ENCODE measurements at places on chromosomes 13 and 19.

- DNase-seq: no peak
These were observed 111.0 kb downstream of the B3GLCT start for GRCh38 chr13:31310786-31311185.

DNA sequence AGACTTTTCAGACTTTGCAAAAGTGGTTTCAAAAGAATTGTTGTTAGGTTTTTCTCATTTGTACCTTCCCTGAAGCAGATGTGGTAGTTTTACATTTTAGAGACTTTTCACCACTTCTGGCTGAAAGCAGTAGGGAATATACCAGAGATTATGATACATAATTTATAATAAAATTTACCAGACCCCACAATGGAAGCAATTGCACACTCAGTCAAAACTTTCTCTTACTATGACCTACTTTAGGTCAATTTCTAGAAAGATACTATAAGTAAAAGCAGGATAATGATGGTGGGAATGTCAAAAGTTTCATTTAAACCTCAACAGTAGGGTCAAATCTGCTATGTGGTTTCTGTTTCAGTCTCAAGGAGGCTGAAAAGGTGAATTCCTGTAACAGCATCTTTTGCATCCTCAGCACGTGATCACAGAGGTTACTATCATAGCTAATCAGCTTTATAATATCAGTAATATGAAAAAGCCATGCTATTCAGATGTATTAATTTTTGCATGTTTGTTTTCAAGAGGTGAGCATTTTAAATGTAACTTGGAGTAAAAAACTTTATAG lies 26.9 kb downstream of the PCCA start:
- DNase-seq: no peak

- no peak for DNase-seq
These were observed 278.8 kb downstream of the TSHZ3 start for GRCh38 chr19:31070146-31071065.

GRCh38 chr13:33224686-33225085 lies 60.9 kb downstream of the STARD13 start:
- DNase-seq: no peak

DNA sequence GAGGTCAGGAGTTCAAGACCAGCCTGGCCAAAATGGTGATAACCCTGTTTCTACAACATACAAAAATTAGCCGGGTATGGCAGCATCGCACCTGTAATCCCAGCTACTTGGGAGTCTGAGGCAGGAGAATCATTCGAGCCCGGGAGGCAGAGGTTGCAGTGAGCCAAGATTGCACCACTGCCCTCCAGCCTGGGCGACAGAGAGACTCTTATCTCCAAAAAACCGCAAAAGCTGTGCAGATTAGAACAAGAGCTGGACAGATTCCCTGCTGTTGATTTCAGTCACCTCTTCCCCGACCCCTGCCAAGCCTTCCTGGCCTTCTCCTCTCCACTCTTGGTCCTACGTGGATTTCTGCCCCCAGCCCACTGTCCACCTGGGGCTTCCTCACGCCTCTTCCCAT lies 8.3 kb downstream of the CAMSAP3 start:
- DNase-seq: no peak

DNA sequence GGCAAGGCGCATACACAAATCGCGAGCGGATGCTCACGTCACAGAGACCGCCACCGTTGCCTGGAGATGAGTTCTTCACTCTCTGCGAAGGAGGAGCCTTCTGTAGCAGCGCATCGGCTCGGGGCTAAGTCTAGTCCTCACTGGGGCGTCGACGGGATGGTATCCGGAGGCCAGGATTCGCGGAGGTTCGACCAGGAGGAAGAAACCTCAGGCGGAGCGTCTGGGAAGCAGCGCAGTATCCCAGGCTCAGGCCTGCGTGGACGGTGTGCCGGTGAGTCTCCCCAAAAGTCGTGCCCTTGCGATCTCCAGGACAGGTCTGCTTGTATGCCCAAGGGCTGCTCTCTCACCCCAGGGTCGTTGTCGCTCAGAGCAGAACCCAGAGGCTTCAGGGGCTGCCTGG lies 40.4 kb downstream of the ZNF146 start:
- DNase-seq: no peak

DNA sequence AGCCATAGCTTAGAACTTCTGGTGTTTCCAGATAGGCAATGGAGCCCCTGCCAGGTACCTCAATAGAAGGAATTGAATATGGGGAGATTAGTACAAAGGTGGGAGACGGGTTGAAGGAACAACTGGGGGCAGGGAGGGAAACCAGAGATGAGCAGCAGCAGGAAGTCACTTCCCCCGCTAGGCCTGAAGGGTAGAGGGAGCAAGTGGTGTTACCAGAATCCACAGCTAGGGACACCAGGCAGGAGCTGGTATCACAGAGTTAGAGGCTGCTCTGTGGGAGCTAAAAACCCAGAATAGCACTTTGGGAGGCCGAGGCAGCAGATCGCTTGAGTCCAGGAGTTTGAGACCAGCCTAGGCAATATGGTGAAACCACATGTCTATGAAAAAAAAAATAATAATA lies 15.3 kb upstream of the HNRNPUL1 start:
- no peak for DNase-seq

DNA sequence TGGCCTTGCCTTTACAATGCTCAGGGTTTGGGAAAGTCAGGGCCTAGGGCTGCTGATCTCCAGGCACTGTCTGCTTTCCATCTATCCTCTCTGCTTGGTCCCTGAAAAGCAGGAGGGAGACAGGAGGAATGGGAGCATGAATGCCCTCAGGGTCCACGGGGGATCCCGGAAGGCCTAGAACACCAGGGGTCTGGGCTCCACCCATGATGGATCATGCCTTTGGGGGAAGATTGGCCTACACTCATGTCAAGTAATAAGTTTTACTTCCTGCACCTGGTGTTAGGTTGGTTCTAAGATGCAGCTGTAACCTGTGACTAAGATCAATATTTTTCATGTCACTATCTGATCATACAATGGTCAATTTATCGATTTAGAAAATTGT lies 118.3 kb upstream of the GJB6 start:
- no peak for DNase-seq

DNA sequence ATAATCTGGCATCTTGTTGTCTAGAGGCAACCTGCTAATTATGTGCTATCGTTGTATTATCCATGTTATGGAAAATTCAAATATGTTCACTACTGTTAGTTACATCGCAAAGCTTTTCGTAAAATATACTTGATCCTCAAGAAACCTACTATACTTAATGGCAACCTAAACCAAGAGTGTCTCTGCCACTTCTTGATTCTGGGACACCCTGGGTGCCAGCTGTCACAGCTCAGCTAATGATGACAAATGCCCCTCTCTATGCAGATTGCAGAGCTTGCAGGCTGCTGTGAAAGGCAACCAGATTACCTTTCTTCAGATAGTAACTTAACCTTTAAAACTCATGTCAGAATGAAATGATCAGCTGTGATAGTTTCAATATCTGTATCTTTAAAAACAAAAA lies 8.9 kb upstream of the MAB21L1 start:
- no peak for DNase-seq

- DNase-seq: peak; percentile 44
These were observed 224.7 kb downstream of the GGACT start for GRCh38 chr13:100363874-100364273.

GRCh38 chr19:19539698-19540063 lies 1.6 kb downstream of the CILP2 start:
- DNase-seq: no peak

DNA sequence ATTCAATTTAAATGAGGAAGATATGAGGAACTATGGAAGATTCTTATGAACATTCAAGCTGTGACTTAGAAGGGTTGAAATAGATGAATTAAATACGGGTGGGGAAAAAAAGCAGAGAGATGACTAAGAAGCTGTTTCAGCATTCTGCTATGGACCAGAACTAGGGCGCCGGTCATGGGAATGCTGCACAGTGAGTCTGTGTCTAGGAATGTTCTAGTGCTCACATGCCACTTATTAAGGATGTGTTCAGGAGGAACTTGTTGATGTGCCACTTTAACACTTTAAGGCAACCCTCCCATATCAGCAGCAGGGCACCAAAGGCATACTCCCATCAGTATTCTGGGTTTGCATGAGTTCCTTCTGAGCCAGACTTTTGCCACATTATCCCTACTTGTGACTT lies 152.1 kb downstream of the POSTN start:
- no peak for DNase-seq

DNA sequence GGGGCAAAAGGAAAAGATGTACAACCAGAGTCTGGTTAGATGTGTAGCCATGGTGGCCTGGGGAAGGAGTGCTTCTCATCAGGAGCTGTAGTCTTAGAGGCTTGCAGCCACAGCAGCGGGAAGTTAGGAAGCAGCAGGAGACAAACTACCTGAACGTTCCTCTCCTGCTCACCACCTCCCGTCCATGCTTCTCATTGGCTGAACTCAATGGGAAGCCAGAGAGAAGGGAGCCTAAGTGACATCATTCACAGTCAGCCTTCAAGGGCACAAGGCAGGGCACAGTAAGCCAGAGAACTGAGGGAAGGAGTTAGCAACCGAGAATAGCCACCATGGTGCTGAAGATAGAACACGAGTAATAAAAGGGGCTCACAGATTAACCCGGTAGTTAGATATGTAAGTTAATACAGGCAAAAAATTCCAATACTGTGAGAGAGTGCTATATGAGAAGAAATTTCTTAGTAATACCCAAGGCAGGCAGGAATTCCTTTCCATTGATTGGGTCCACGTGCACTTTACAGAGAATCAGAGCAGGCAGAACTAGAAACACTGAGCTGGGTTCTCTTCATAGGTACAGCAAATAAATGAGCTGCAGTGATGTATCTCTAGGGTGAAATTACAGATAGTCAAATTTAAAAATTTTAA lies 391.5 kb upstream of the DACH1 start:
- no peak for DNase-seq

DNA sequence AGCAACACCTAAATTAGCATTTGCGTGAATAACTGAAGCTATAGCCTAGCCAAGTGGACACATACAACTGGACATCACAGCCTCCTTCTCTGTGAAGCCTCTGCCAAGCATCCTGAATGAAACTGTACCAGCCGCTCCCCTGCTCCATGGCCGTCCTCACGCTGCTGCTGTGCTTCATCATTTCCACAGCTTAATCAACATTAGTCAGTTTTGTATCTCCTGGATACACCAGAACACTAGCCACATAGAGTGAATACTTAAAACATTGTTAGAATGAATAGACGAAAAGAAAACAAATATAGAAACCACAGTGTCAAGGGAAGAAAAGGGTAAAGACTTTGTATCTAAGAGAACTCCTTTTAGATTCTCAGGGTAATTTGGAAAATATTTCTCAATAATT lies 1526.9 kb downstream of the EFNB2 start:
- no peak for DNase-seq

- DNase-seq: peak; percentile 97
These were observed 2.0 kb downstream of the MISP start for GRCh38 chr19:752652-753517.

GRCh38 chr19:27751044-27751391 lies 1461.9 kb downstream of the UQCRFS1 start:
- DNase-seq: no peak

- no peak for DNase-seq
These were observed 75.9 kb downstream of the TNFSF11 start for GRCh38 chr13:42649831-42650230.

DNA sequence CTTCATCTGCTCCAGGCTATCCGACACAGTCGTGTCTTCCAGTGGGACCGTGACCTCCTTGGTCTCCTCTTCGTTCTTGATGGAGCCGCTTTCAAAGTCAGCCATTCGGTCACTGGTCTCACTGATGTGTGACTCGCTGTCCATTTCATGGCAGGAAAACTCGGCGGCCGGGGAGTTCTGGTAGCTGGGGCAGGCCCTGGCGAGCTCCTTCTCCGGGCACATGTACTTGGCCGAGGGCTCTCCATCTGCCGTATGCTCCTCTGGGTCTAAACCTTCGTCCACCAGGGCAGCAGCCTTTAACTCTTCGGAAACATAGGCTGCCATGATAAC lies 69.8 kb downstream of the TSHZ3 start:
- DNase-seq: no peak

- DNase-seq: peak; percentile 85
These were observed 15.0 kb upstream of the NANOS3 start for GRCh38 chr19:13861714-13862531.

DNA sequence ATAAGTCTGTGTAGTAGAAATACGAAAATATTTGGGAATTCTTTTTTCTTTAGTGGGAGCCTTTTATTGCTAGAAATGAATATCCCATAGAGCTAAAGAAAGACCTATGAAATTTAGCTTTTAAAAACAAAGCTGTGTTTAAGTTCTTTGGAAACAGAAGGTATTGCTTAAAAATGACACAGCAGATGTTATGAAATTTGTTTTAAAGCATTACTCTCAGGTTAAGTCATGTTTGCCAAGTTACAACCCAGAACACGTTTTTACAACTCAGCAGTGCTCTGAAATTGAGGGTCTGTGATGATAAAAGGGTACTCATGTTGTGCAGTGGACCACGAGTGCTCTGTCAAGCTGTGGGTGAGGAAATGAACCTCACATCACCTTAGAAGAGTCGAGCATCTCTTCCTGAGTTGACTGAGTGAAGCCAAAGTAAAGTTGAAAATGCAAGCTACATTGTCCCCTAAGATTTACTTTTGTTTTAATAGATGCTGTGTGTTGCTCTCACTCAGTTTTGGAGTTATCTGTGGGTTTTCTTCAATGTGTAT lies 161.1 kb downstream of the SHISA2 start:
- DNase-seq: no peak

- no peak for DNase-seq
These were observed 3.8 kb downstream of the FXYD7 start for GRCh38 chr19:35146746-35147459.

- DNase-seq: no peak
These were observed 58.4 kb upstream of the MTIF3 start for GRCh38 chr13:27508802-27509201.

DNA sequence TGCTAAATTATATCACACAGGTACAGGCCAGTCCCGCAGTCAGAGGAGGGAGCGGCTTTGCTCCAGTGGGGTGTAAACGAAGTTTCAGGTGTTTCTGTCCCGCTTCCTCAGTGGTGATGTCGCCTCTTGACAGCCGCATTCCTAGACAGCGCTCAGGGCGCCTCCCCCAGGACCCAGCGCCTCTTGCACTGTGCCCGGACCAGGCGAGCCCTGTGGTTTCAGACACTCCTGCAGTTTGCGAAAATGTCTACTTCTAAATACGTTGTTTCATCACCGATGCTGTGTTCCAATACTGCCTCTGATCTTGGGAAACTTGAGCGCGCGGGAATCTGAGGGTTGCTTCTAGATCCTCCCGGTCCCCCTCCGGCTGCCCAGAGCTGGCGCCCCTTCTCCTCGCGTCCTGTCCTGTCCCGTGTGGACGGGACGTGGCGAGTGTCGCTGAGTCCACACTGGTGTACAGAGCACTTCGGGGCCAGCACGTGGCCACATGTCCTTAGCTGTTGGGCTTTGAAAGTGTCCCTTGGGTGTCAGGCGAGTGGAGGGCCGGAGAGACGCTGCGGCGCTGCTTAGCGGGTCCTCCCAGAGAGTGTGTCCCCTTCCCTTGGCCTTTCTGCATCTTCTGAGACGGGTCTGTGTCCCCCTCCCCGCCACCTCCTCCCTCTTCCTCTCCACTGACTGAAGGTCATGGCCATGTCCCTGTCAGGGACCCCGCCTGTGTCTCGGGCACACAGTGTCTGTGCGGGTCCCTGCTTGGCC lies 14.6 kb upstream of the RPS15 start:
- no peak for DNase-seq
